ENCODE measurements at places on chromosomes 2 and 18.
A peak's percentile ranks its signal among the peaks of the same experiment; 100 is the strongest.

DNA sequence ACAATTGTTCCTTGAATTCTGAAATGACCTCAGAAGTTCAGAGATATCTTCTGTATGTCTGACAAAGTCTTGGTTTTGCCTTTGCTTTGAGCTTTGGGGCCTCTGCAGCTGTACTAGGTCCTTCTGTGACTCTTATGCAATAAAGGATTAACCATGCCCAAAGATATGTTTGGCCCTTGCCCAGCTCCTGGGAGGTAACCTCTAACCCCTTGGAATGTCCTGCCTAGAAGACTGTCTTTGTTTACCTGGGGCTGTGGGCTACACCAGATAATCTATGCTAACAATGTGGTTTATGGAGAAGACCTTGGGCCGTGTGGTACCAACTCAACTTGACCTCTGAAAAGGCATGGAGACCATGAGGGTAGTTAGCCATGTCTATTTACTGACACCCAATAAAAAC is 140.9 kb upstream of the CAPN13 start:
- no peak for DNase-seq

DNA sequence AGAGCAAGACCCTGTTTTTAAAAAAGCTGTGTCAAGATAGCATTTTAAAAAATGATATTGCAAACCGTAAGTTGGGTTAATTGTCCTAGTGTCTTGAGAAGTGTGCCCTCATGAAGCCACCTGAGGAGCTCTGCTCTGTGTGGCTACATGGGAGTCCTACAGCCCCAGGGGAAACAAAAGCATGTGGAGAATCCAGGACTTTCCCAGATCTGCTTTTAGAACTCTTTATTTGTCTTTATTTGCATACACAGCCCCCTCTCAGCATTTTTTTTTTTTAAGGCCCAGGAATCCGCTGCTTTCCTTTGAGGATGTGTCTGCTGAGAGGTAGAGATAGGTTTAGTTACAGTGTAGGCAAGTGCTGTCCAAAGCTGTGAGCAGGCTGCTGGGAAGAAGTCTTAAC is 219.2 kb downstream of the FHOD3 start:
- DNase-seq = no peak

GRCh38 chr2:120320318-120320851 is 25.6 kb upstream of the INHBB start:
- no peak for DNase-seq

DNA sequence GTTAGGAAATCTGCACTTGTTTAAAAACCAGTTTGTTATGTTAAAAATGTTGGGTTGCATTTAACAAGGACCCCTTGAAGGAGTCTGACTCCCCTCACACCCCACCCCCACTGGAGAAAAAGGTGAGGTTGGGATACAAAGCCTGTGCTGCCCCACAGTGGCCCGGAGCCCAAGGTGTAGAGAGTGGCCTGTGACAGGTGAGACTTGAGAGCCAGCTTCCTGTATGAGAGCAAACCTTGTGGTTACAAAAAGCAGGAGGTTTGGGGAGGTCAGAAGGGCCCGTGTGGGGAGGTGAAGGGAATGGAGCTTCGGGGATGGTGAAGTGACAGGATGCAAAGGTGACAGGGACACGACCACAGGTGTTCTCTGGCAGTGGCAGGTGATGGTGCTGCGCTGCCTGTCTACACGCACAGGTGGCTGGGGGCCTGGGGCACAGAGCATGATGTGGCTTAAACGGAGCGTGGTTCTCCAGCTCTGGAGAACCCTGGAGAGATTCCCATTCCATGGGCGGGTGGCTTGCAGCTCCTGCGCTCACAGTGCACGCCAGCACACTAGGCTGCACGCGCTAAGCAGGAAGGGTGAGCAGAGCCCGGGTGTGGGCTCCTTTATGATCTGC is 29.0 kb downstream of the IMPA2 start:
- no peak for DNase-seq

DNA sequence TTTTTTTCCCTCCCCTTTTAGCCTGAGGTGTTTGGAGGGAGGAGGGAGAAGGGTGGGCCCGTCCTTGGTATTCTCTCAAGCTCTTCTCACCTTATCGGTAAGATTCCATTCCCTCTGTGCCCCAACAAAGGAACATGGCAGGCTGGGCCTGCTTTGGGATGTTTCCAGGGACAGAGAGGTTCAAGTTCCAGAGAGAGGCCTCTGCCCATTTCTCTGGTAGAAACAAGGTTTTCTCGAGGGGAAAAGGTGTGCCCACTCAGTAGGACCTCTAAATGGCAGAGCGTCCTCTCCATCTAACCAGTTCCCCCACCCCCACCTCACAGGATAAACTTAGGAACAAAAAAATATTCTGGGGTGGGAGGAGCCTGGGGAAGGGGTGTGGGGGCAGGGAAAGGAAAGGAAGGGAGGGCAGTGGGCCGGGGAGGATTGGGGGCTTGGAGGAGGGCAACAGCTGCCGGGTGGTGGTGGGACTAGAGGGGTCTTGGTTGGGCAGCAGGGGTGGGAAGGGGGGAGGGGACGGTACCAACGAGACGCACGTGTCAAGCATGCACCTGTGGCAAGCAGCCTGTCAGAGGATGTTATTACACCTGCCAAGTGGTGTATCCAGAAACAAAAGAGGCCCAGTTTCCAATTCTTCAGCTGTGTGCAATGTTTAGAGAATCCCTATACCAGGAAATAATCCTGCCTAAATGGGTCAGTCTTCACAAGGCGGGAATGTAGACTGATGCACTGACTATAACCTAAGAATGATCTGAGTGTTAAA is 2.1 kb downstream of the PCBP1 start:
- peak; percentile 81 for DNase-seq

- peak; percentile 36 for DNase-seq
Measured at GRCh38 chr2:176187899-176188773, at the start of gene HOXD1. Gene HOXD1, plus strand, starts transcription at chr2:176188668. Its CDS starts 134 bp downstream, at chr2:176188802.

GRCh38 chr2:96262306-96262705 is 3.5 kb downstream of the TMEM127 start:
- no peak for DNase-seq

- no peak for DNase-seq
Measured at GRCh38 chr2:233593201-233593600, 24.2 kb upstream of the UGT1A8 start.

DNA sequence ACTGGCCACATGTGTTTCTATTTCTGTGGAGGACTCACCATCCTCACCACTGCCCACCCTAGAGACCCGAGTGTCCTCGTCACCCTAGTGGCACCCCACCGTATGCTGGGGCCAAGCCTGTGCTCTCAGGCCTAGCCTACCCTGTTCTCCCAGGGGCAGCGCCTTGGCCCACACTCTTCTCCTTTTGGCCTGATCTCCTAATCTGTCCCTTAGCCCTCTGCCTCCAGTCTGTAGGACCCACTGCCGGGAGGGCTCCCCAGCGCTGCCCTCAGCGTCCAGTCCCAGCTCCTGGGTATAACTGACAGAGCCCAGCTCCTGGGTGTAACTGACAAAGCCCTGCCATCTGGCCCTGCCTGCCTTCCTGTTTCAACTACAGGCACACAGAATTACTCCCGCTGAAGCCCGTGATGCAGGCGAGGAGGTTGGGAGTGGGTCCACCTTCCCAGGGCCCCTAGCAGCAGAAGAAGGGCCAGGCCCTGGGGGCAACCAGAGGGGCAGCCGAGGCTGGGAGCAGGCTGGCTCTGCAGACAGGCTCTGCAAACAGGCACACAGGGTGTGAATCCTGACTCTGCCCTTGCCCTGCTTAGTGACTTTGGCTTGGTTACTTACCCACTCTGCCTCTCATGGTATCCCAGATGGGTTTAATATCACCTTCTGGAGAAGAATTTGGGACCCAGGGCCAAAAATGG is 25.6 kb upstream of the PTMA start:
- DNase-seq = no peak

DNA sequence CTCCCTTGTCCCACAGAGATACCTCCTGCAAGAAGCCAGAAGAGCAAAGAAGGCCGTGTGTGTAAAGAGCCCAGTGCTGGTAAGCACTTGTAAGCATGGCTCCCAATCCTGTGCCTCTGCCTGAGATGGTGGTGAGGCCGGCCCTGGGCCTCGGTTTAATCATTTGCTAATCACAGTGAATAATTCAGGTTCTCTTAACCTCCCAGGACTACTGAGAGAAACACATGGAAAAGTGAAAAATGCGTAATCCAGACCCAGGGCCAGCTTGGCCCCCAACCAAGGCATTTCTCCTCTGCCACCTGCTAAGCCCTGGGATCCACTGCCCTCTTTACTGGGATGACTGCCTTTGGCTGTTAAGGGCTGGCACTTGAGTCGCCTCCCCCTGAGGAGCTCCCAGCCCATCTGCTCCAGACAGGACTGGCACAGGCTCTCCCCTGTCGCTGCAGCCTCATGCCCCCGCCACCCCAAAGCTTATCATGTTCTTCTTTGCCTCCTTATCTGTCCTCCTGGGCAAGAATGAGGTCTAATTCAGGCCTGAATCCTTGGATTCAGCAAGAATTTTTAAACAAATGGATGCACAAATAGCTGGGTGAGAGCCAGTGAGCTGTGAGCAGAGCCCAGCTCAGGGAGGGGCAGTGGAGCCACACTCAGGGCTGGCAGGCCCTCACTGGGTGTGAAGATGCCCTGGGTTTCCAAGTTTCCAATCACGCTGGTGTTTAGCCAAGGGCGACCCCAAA is 193.9 kb upstream of the HS6ST1 start:
- DNase-seq = no peak

GRCh38 chr18:62523631-62524439 is 1.0 kb downstream of the ZCCHC2 start:
- no peak for DNase-seq

Data from SHP77 (cell line).